ENCODE measurements at places on chromosomes 5 and 9.

- no peak for DNase-seq
Measured at GRCh38 chr5:172886974-172887501, 53.0 kb downstream of the ERGIC1 start.

- DNase-seq: no peak
Measured at GRCh38 chr9:94534901-94535300, 20.0 kb upstream of the PCAT7 start.

DNA sequence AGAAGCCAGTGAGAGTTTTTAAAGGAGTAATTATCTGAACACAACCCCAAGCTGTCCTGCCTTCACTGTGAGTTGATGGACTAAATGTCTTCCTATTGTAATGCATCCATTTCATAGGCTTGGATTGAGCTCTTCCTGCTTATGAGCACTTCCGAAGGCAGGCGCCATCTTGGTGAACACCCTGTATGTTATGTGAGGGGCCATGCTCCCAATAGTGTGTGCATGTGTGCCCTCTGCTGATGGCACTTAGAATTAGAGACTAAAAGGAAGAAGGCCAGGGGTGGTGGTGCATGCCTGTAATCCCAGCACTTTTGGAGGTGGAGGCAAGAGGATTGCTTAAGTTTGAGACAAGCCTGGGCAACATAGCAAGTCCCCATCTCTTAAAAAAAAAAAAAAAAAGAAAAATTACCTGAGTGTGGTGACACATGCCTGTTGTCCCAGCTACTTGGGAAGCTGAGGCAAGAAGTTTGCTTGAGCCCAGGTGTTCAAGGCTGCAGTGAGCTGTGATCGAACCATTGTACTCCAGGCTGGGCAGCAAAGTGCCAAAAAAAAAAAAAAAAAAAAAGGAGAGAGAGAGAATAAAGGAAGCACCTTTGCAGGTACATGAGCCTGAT, 65.0 kb downstream of the C9orf152 start:
- DNase-seq: no peak

GRCh38 chr5:2030131-2030530, 147.4 kb upstream of the IRX4 start:
- DNase-seq: no peak

GRCh38 chr5:130666462-130666861, 498.6 kb downstream of the HINT1 start:
- no peak for DNase-seq

DNA sequence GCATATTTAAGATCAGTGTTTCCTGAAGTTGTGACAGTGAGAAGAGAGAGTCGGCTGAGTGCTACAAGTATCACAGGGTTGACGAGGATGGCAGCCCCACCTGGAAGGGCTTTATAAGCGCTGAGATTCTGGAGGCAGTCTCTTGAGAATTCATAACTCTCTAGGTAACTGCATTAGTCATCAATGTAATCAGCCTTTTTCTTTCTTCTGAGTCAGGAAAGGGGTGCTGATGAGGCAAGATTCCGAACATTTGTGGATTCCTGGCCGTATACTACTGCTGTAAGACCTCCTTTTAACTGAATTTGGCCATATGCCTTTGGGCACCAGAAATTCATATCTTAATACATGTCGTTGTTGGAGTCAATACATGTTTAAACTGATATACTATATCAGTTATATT, 6.6 kb upstream of the RNF20 start:
- no peak for DNase-seq

- no peak for DNase-seq
Measured at GRCh38 chr5:33507426-33507825, 66.7 kb downstream of the TARS1 start.

DNA sequence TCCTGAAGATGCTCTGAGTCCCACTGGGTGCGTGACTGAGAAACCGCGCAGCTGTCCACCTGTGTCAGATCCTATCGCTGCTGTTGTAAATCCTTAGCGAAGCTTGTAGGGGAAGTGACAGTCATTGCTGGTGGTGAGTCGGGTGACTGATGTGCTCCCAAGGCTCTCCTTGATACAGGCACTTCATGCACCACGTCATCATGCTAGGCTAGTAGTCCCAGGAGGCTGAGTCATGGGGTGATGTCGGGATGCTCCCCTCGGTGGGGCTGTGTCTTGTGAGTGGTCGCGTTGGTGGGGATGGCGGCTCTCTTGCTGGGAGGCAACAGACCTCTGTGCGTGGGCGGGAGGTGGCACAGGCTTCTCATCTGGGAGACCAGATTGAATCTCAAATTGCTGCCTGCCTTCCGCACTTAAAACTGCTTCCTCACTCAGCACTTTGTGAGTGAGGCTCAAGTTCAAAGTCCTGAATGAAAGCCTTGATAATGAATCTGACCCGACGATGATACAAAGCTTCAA, 84.7 kb downstream of the CSNK1A1 start:
- no peak for DNase-seq

- DNase-seq: no peak
Measured at GRCh38 chr5:65825408-65826328, 100.7 kb upstream of the ERBIN start.

DNA sequence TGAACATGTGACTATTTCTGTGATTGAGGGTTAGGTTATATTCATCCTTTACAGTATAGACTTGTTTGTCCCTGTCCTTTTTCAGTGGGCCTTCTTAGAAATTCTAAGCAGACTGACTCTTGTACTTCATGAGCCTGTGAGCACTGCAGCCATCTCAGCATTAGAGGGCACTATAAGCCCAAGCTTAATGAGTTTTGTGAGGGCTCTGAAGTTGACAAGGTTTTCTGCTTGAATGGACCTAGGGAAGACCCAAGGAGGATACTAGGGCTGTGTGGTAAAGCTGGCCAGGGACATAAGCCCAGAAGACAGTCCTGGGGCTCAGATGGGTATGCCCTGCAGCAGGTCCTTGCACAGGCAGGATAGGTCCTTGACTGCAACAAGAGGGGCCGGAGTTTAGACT, 126.5 kb downstream of the MRPS30 start:
- no peak for DNase-seq

DNA sequence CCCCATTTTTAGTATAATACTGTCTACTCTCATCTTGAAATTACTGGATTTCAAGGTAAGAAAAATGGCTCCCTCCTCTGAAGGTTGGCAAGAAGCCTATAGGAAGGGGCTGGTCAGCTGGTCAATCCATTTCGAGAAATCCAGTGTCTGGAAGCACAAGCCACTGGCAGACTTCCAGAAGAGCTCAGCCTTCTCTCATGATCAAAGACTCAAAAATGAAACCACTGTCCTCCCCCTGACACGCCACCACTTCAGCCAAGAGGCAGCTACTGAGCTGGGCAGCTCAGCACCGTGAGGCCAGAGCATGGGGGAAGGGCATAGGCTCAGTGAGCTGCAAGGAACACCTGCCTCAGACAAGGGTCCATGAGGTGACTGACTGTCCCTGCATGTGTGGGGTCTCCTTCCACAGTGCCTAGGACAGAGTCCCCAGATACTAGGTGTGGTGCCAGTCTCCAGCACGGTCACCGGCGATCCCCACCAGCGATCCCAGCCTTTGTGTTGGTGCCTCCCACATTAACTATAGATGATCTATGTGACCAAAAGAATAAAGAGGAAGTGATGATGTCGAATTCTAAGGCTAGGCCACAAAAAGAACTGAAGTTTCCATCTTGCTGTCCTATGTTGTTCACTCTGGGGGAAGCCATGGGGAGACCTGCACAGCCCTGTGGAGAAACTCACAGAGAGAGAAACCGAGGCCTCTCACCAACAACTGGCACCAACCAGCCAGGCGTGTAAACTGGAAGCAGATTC, 100.1 kb upstream of the LRRTM2 start:
- DNase-seq: no peak

GRCh38 chr5:179612577-179613459, 10.7 kb downstream of the HNRNPH1 start:
- DNase-seq: no peak

DNA sequence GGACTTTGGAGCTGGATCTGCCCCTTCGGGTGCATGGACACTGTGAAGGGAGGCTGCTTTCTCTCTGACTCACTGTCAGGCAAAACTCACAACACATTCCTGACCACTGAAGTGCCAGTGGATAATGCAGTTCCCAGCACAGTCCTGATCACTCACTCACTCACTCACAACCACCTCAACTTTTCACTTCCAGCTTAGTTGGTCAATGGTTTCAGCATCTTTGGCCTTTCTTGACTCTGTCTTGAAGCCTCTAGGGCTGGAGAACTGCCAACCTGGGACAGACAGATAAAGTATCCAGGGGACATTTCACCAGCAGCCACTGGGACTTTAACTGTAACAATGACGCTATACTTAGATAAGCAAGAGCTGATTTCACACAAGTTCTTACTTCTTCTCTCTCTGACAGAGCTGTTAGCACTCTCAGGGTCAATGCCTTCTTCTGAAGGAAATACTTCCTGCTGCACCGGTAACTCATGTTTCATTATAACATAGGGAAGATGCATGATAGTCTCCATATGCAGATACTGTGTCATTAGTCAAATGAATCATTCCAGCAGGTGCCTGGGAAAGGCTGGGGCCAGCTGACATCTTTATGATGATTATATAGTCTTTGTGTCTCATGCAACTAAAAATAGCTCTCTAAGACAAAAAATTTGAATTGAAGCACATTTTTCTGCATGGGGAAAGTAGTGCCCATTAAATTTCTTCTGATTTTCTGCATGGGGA, 499.0 kb downstream of the SEMA5A start:
- DNase-seq: peak; percentile 86

GRCh38 chr9:109203761-109204360, 36.8 kb upstream of the FRRS1L start:
- no peak for DNase-seq

DNA sequence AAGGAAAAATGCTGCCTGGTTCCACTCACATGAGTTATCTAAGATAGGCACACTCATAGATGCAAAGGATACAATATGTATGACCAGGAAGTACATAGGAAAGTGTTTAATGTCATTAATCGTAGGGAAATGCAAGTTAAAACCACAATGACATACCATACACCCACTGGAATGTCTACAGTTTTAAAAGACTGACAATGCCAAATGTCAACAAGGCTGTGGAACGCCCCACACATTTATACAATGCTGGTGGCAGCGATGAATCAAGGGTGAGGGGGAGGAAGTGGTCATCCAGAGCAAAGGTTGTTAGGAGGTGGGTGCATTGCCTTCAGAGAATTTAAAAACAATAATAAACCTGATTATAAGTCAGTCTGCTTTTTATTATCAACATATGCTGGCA, 437.8 kb downstream of the ARHGEF28 start:
- peak; percentile 41 for DNase-seq

DNA sequence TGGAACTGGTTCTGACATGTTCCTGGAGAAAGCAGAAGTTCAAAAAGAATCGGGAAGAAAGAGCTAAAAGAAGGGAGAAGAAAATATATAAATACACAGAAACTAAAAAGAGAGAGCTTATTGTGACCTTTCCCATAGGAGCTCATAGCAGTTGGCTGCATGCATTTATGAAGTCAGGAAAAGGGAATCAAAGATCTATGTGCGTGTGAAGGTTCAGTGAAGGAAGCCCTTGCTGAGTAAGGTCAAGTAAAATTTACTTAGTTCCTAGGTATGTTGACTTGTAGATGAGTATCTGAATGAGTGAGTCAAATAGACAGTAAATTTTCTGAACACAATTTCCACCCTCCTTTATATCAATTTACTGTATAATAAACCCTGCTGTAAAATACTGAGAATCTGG, 632.5 kb downstream of the SLCO4C1 start:
- no peak for DNase-seq

GRCh38 chr5:43540746-43541145, 16.1 kb downstream of the PAIP1 start:
- no peak for DNase-seq

- DNase-seq: no peak
Measured at GRCh38 chr5:62504129-62504528, 74.5 kb upstream of the LRRC70 start.

DNA sequence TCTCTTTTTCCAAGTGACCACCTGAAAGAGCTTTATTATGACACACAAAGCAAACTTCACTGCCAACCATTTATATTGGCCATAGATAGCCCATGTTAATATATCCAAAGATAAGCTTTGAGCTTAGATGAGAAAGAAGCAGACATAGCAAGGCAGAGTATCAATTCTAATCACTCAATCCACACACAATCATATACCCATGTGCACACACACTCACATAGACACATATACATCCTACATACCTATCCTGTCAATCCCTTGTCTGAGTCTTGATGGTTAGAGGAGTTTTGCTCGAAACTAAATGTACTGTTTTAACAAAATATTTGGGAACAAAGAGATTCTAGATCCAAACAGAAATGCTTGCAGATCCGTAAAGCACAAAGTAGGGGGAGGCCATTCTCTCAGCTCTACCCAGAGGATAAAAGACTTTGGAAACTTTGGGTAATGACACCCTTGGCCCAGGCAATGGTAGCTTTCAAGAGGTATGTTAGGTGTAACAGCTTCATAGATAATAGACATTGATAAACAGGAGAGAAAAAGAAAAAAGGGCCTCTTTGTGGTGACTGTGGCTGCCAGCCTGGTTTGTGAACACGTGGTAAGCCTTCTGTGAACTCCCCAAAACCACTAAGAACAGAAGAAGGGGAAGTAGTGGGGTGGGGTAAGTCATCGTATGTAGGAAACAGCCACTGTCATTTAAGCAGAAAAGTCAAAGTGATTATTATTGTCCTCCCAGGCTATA, 121.6 kb downstream of the TLR4 start:
- DNase-seq: no peak

DNA sequence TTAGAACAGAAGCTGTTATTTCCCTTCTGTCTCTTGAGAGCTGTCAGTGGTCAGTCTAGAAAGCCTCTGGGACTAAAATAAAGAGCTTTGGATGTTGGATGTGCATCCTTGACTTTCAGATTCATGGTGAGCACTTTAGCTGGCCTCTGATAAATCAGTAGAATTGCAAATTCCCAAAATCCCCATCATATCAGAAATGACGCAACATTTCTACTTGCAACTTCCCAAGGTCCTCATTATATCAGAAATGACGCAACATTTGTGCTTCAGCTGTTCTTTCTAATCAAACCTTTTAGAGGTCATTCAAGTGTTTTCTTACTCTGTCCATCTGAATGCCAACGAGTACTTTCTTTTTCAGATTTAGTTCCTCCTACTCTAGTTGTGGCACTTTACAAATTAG, 167.3 kb upstream of the MOCS2 start:
- DNase-seq: no peak

GRCh38 chr5:178286226-178287090, 53.9 kb upstream of the PHYKPL start:
- no peak for DNase-seq

DNA sequence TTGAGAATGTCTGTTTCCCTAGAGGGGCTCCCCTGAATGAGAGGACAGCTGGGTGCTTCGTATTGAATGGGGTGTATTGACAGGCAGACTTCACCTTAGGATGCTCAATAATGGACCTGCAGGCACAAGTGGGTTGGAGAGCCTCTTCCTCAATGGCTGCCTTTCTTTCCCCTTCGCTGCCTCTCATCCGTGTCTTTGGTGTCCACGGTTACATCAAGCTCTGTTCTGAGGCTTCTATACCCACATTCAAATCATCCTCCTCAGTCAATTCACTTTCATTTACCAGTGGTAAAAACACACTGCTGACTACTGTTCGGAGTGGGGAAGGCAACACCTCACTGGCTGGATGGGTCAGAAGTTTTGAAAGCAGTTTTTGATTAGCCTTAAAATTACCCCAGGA, 20.6 kb downstream of the LIX1 start:
- no peak for DNase-seq

All from BJ (cell line).